ENCODE measurements at places on chromosomes 11 and 22.

DNA sequence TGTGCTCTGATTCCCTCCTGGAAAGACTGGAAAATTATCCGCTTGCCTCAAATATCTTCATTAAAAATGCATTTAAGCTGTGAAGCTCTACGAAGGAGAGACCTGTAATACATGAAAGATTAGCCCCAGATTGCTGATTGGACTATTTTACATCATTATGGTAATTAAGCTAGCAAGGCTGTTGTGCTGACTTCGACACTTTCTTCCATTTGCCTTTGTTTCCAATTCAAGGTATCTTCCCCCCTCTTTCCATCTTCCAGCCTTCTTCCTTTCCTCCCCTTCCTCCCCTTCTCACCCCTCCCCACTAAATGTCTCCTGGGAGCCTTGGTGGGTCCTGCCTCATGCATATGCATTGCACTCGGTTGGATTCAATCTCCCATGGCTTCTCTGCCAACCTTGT is 710.8 kb downstream of the OPCML start:
- no peak for DNase-seq

- peak; percentile 15 for DNase-seq
These were observed at the start of gene STK33 for GRCh38 chr11:8593935-8594909. Gene STK33 (minus strand): TSS chr11:8594228. CDS start chr11:8474905, 119,323 bp downstream.

DNA sequence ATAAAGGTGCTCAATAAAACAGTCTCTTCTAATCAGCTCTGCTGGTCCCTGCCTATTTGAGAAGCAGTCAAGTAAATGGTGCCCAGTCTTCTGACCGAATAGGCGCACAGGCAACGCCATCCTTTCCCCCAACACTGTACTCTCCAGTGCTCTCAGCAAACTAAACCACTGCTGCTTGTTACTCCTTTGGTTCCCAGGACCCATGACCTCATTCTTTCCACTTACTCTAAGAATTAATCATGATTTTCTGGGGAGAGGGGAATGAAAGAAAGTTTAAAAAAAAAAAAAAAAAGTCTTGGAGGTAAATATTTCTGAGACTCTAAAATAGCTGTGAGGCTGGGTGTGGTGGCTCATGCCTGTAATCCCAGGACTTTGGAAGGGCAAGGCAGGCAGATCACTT is 63.7 kb downstream of the SGSM3 start:
- DNase-seq: no peak

- DNase-seq: no peak
These were observed 1.1 kb downstream of the UPB1 start for GRCh38 chr22:24496234-24496633.

GRCh38 chr11:124831897-124832296 is 31.7 kb upstream of the MSANTD2 start:
- DNase-seq: no peak

Data from cerebellar nuclear complex (tissue), 1 donor.